ENCODE measurements at places on chromosomes 4 and X.

- DNase-seq, result no peak
Measured at GRCh38 chrX:120223374-120223773, 27.2 kb upstream of the ZBTB33 start.

GRCh38 chrX:129665916-129666644, 11.3 kb upstream of the APLN start:
- no peak for DNase-seq

DNA sequence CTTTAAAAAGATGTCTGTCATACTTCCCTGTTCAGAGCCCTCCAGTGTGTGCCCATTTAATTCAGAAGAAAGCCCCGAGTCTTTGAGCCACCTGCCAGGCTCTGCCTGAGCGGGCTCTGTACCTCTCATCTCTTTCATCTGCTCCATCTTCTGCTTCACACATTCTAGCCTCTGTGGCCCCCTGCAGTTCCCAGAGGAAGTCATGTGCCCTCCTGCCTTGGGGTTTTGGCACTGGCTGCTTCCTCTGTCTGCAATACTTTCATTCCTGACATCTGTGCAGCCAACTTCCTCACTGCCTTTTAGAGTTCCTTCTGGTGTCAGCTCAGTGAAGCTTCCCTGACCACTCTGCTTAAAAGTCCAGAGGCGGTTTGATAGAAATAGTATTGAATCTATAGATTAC, 6.2 kb upstream of the STK32B start:
- DNase-seq, result no peak

GRCh38 chr4:153784166-153784699, 4.7 kb downstream of the SFRP2 start:
- DNase-seq, result no peak

DNA sequence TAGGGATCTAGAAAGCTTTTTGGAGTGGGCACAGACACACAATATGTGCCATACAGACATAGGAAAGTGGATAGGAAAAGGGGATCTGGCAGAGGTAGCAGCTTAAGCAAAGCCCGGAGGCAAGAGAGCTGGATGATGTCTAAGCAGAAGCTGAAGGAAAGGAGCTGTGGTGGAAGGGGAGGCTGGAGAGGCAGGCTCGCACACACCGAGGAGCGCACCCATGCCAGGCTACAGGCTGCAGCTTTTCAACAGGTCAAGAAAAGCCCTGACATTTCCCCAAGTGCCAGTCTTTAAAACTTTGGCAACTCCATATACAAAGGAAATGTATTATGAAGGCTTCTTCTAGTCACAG, 67.4 kb downstream of the SOWAHB start:
- DNase-seq, result no peak

GRCh38 chrX:112759512-112759911, 79.8 kb upstream of the LHFPL1 start:
- DNase-seq, result no peak

DNA sequence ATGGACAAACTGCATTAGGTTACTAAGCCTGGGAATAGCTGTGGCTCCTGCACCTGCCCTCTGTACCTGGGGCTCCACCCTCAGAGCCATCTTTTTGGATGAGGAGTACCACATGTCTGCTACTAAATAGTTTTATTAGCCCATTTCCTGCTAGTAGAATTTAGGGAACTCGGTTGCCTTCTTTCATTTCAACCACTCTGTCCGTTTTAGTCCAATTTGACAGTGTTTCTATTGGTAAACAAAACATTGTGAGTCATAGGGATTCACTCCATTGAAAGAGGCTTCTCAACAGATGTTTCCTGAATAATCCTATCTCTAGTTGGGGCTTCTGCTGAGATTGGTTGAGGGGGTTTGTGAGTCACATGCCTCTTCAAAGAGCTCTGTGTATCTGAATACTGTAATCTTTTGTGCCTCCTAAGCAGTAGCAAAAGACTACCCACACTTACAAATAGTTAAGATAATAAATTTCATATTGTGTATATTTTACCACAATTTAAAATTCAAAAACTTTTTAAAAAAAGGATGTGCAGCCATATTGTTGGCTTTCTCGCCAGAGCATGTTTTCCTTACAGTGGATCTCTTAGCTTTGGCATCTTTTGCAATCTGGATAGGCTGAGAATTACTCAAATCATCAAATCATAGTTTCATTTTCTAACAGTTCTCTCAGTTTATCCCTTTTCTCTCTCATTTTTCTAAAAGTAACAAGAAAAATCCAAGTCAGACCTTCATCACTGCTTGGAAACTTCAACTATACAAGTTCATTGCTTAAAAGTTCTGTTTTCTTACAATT, 9.9 kb downstream of the FAM200B start:
- no peak for DNase-seq

GRCh38 chr4:8540586-8540985, 39.6 kb upstream of the GPR78 start:
- DNase-seq, result no peak

DNA sequence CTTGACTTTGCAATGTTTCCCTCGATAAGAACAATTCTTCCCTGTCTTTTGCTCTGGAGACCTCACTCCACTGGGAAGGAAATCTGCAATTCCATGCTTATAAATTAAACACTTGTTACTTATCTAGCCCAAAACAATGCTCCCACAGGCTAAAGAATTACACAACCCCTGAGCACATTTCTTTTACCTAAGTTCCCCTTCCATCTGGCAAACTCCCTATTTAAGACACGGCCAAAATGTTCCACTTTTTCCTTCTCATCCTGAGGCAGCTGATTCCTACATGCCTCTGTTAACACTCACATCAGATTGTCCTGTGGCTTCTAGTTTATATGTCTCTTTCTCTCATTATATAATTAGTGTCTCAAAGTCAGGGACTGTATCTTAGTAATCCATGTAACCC, 211.7 kb downstream of the COX18 start:
- no peak for DNase-seq

DNA sequence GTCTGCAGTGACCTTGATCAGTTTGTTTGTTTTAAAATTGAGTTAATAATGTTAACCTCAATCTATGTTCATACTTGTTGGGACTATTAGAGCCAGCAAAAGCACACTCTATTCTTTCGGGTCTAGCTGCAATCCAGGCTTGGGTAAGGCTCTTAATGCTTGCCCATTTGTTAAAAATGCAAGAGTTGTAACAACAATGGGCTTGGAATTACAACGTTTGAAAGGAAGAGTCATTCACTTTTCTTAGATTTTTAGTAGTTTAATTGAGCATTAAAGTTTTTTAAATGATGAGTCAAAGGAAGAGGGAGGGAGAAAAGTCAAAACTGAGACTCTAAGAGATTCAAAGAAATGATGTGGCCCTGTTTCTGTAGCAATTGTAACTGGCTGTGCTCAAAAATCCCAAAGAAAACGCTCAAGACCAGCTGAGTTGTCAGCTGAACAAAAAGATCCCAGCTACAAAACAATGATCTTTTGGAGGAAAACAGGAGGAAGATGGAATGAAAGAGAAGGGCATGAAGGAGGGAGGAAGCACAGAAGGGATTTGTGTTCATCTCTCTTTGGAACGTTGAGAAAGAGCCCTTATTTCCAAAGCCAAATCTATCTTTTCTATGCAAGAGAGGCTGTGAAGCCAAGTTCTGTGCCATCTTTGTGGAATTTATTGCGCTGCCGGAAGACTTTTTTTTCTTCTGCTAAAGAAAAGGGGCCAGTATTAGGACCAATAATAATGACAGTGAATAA, 5.5 kb downstream of the SCD5 start:
- no peak for DNase-seq

- no peak for DNase-seq
Measured at GRCh38 chrX:135170877-135171519, at the start of gene CT55. Gene CT55 (minus strand): TSS chrX:135171398. CDS start chrX:135171171, 227 bp downstream.

DNA sequence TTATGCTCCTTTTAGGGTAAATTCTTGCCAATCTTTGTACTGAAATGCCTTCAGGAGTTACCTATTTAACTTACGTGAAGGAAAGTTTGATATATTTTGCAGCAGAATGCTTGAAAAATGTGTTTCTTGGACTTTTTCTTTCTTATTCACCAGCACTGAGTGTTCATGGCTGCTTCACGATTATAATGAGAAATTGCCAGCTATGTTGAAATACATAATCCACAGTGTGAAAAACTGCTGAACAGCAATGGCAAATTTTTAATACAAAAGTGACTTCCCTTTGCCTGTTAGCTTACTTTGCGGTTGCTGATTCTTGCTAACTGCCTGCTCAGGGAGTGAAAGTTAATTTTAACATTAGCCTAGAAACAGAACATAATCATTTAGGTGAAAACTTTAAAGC, 153.8 kb upstream of the SLC4A4 start:
- no peak for DNase-seq

- no peak for DNase-seq
Measured at GRCh38 chr4:102169345-102169744, 175.9 kb downstream of the SLC39A8 start.

DNA sequence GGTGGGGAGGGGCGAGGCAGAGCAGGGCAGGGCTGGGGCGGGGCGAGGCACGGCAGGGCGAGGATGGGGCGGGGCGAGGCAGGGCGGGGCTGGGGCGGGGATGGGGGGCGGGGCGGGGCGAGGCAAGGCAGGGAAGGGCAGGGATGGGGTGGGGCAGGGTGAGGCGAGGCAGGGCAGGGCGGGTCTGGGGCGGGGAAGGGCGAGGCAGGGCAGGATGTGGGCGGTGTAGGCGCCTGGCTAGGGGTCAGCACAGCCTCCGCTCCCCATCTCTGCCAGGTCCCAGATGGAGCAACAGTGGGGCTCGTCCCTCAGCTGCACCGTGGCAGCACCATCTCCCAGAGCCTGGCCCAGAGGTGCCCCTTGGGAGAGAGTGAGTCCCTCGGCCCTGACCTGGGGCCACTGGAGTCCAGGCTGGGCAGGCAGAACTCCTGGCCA, 4.2 kb upstream of the SRPK3 start:
- no peak for DNase-seq

DNA sequence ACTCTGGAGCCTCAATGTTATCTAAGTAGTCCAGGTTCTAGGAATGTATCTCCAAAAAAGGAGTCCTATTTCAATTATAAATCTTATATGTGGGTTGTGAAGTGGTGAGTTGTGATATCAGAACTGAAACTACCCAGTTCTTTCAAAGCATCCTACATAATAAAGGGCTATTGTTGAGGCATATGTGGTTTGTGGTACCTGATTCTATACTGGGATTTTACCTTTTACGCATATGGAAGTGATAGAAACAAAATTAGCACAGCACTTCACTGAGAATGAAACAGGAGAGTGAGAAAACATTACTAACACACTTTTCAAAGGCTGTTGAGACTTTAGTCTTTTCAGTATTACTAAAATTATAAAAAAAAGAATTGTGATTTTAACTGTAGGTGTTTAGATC, 417.7 kb upstream of the GALNT7 start:
- no peak for DNase-seq

GRCh38 chr4:8540072-8540471, 40.1 kb upstream of the GPR78 start:
- DNase-seq, result no peak

DNA sequence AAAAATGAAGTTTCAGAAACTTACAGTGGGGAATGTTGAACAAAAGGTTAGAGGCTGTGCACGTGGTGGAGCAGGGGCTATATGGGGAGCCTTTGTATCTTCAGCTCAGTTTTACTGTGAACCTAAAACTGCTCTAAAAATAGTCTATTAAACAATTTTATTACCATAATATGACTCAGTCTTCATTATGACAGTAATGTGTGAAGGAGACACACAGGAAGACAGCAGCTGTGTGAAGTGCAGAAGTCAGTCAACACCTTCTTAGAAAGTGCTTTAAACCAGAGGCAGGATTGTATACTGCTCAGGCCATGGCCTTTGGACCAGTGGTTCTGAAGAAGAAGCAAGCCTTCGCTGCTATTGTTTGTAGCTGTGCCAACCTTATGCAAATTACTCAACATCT, 89.7 kb downstream of the ARHGAP10 start:
- no peak for DNase-seq

- DNase-seq, result no peak
Measured at GRCh38 chr4:87807402-87807801, 8.0 kb downstream of the IBSP start.

- DNase-seq, result no peak
Measured at GRCh38 chr4:153466949-153467896, 1.1 kb downstream of the TMEM131L start.

- no peak for DNase-seq
Measured at GRCh38 chr4:157075811-157076577, at the start of gene GLRB. Gene GLRB (plus strand): TSS chr4:157076150. CDS start chr4:157078025, 1,875 bp downstream.

- no peak for DNase-seq
Measured at GRCh38 chrX:110145311-110145710, 142.4 kb downstream of the TMEM164 start.

GRCh38 chrX:51641421-51642021, 22.8 kb upstream of the CENPVL3 start:
- DNase-seq, result no peak

DNA sequence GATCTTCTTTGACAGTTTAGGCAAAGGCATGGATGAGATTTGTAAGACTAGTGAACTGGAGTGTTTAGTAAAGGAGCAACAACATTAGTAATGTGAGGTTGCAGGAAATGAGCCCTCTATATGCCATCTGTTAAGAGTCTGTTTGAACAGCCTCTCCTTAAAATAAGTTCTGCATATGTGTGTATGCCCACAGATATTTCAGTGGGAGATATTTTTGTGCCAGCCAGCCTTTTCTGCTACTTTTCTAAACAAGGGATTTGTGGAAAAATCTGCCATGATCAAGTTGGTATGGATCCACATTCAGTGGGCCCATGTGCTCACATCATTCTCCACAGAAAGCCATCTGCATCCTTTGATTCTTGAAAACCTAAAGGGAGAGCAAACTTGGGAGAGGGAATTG, 237.7 kb downstream of the OPHN1 start:
- no peak for DNase-seq

GRCh38 chrX:71634366-71634765, 16.1 kb upstream of the CXCR3 start:
- no peak for DNase-seq

GRCh38 chrX:120457766-120458180, 11.3 kb downstream of the LAMP2 start:
- no peak for DNase-seq

GRCh38 chr4:46886711-46887110, 22.3 kb downstream of the COX7B2 start:
- DNase-seq, result no peak

GRCh38 chr4:100695871-100696270, 178.0 kb upstream of the EMCN start:
- no peak for DNase-seq

GRCh38 chr4:8472689-8473197, 32.2 kb downstream of the TRMT44 start:
- no peak for DNase-seq

GRCh38 chrX:143757375-143757774, 36.8 kb upstream of the SPANXN2 start:
- no peak for DNase-seq

DNA sequence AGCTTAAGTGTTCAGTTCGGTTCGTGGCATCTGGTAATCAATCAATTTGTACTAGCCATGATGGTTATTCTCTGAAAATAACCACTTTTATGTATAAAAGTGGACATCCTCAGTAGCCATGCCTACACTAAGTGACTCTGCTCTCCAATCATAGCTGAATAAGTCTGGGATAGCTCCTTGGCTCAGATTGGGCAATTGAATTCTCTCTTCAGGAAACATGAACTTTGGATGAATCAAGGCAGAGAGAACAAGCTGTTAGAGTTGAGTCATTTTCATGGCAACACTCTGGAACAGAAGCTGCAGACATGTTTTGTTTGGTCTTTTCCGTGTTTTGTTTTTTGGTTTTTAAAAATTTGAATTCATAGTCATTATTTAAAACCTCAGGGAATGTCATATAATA, 66.8 kb upstream of the TMEM164 start:
- DNase-seq, result no peak

Data from activated T-helper 1 cell treated with anti-CD3 and anti-CD28 coated beads, Interleukin-2, amount 50 U/mL, for 16 hours (primary cell).